Neural crest cell (in vitro differentiated cells): ENCODE measurements at places on chromosomes 4 and X.

- no peak for DNase-seq
These were observed 343.8 kb downstream of the ARHGAP24 start for GRCh38 chr4:85818700-85819099.

- no peak for DNase-seq
These were observed 21.4 kb upstream of the RASL11B start for GRCh38 chr4:52840531-52841370.

DNA sequence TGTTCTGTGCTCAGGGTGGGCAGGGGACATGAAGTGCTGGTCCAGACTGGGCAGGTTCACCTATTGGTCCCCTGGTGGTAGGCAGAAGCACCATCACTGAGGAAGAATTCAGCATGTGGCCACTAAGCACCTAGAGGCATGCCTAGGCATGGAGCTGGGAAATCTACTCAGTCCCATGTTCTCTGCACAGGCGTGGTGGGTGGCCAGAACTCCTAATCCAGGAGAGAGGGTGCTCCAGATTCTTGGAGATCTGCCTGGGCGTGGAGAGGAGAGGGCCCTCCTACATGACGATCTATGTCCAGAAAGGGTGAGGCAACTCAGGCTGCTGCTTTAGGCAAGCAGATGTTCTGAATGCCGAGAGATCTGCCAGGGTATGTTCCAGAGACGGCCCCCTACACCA lies 44.6 kb upstream of the MAGEC2 start:
- DNase-seq, result no peak

DNA sequence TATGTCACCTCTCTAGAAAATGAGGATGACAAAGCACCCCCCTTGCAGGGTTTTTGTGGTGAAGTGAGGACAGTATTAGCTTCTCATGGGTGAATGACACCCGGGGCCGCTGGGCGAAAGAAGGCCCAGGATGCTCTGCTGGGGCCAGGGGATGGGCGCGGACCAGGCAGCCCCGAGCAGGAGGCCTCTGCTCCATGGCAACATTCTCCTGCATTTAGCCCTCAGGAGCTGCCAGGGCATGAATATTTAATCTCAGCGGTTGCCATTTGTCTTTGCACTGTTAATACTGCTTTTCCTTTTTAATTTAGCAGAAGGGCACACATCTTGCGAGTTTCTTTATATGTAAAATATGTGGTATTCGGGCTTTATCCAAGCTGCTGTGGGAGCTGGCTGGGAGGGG lies 30.3 kb upstream of the PSAPL1 start:
- no peak for DNase-seq

GRCh38 chr4:76233967-76234678 lies 17.4 kb upstream of the FAM47E start:
- no peak for DNase-seq

DNA sequence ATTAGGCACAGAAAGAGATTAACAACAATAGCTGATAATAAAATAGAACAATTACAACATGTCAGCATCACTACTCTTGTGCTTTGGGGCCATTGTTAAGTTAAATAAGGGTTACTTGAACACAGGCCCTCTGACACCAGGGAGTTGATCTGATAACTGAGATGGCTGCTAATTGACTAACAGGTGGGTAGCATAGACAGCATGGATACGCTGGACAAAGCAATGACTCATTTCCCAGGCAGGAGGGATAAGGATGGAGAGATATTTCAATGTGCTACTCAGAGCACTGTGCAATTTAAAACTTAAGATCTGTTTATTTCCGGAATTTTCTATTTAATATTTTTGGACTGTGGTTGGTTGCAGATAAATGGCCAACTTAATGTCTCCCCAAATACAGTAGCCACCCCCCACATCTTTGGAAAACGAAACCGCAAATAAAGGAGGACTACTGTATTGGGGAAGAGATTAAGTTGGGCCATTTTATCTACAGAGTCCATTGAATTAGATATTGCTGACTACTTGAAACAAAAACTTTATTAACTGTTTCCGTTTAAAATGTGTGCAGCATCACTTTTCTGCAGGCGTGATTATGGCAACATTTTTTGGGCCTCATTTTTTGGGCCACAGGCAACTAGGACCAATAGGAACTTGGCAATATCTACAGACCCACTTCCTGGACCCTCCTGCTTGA lies 200.6 kb upstream of the KLF3 start:
- DNase-seq, result no peak

DNA sequence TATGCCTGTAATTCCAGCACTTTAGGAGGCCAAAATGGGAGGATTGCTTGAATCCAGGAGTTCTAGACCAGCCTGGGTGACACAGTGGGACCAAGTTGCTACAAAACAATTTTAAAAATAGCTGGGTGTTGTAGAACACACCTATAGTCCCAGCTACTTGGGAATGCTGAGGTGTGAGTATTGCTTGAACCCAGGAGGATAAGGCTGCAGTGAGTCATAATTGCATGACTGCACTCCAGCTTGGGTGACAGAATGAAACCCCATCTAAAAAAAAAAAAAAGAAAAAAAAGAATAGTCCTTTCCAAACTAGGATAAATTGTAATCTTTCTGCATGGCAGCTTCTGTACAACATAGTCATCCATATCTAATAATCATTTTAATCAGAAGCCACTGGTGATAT lies 270.1 kb upstream of the INTU start:
- no peak for DNase-seq

- no peak for DNase-seq
These were observed 44.4 kb upstream of the CDKN2AIP start for GRCh38 chr4:183400035-183400434.

DNA sequence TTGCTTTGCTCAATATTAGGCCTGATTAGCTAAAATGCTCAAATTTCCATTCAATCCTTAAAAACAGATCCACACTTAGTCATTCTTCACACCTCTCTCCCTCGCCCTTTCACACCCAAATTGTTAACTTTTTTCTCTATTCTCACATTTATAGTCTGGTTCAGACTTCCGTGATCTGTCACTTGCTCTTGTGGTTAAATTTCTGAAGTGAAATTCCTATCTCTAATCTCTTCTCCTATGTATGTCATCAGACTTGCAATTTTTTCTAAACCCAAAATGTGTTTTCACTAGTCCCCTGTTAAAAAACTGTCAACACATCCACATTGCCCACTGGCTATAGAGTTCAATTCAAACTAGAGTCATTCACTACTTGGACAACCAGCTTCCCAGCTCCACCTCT lies 63.2 kb downstream of the SNCA start:
- DNase-seq, result no peak

DNA sequence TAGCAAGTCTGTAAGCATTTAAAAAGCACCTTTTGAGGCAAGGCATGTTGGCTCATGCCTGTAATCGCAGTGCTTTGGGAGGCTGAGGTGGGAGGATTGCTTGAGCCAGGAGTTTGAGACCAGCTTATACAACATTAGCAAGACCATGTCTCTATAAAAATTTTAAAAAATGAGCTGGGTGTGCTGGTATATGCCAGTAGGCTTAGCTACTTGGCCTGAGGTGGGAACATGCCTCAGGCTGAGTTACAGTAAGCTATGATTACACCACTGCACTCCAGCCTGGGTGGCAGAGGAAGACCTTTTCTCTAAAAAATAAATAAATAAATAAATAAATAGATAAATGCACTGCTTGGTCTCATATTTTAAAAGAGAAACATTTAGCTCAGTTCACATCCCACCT lies 26.8 kb downstream of the BLTP1 start:
- no peak for DNase-seq

GRCh38 chrX:29477878-29478277 lies 737.5 kb upstream of the MAGEB2 start:
- no peak for DNase-seq

DNA sequence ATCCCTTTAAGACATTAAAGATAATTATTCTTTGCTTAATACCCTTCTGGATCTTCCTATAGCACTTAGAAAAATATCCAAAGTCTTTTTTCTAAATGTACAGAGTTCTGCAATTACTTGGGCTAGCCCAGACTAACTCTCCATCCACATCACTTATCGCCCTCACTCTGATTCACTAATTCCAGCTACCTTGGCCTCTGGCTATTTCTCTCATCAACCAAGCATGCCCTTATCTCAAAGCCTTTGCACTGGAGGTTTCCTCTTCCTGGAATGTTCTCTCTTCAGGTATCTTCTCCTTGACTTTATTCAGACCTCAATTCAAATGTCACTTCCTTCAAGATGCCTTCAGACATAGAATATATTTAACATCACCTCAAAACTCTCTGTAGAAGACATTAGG lies 345.1 kb upstream of the SMIM31 start:
- DNase-seq, result no peak

DNA sequence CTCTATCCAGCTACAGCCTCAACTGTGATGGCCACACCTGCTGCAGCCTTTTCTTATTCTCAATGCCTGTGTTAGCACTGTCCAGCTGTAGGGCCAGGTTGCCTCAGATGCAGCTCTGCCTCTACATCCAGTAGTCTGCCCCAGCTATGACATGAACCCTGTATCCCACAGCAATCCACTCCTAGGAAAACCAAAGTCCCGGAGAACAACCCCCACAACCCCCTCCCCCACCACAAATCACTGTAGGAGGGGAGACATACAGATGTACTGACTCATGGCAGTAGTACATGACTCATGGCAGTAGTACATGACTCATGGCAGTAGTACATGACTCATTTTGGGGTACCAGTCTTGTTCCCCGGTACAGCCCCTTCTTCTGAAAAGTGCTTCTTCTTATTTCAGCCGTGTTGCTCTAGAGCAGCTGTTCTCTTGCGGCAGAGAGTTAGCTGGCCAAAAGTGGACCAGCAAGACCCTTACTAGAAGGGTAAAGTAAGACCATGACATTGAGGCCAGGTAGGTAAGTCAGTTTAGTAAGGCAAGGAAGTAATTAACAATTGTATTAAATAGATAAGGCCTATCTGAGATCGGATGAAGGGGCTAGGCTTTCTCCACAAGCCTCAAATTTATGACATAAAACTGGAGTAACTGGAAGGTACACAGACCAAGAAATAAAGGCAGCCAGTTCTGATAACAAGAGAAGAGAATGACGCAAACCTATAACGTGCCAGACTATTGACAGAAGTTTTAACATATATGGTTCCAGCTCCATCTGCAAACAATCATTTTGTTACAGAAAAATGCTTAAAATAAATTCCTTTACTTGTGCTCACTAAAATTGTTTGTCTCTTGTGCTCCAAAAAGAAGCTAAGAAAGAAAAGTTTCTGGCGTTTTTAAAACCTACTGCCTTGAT lies 221.4 kb downstream of the TACR3 start:
- DNase-seq, result no peak

GRCh38 chr4:135319685-135320084 lies 1118.1 kb upstream of the PABPC4L start:
- no peak for DNase-seq

DNA sequence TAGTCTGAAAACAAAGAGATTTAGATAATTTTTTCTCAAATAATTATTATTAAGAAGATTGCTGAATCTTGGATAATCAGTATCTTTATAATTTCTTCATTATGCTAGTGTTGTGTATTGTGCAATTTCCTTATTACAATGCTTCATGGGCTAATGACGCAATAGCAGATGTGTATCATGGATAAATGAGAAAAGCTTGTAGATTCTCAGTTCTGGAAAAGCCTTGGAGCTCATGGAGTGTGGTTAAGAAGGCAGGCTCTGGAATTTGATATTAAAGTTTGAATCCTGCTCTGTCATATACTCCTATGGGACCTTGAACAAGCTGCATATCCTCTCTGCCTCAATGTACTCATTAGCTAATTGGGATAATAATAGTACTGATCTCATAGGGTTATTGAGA lies 18.9 kb upstream of the CXCL8 start:
- DNase-seq, result no peak

DNA sequence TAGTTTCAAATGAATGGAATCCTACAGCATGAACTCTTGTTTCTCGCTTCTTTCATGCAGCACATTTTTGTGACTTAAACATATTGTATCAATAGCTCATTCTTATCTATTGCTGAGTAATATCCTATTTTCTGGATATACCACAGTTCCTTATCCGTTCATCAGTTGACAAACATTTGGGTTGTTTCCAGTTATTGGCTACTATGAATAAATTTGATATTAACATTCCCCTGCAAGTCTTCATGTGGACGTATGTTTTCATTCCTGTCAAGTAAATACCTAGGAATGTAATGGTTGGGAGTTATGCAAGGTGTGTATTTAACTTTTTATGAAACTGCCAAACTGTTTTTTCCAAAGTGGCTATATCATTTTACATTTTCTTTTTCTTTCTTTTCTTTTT lies 114.0 kb upstream of the SH3RF1 start:
- no peak for DNase-seq

- no peak for DNase-seq
These were observed 76.7 kb downstream of the AFF1 start for GRCh38 chr4:87011340-87012034.

GRCh38 chr4:127959794-127960193 lies 5.2 kb downstream of the MFSD8 start:
- no peak for DNase-seq

DNA sequence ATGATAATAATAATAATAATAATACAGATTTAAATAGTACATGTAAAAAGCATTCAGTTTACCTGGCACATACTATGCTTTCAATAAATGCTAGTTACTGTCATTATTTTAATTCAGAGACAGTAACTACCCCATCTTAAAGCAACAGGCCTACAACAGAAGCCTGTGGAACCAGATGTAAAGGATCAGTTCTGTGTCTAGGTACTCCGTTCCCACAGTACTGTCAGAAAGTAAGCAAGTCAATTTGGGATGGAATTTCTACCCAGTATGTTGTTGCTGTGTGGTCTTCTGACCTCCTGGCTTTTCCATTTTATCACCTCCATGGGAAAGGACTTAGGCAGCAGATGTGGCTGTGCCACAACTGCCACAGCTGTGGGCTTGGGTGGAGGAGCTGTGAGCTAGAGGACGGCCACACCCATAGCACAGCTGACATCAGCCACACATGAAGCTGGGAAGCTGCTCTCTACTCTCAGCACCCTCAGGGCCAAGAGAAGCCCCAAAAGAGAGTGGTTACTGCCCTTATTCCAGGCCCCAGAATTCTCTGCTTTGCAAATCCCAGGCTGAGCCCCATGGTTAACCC lies 102.8 kb downstream of the CBR4 start:
- DNase-seq, result no peak

DNA sequence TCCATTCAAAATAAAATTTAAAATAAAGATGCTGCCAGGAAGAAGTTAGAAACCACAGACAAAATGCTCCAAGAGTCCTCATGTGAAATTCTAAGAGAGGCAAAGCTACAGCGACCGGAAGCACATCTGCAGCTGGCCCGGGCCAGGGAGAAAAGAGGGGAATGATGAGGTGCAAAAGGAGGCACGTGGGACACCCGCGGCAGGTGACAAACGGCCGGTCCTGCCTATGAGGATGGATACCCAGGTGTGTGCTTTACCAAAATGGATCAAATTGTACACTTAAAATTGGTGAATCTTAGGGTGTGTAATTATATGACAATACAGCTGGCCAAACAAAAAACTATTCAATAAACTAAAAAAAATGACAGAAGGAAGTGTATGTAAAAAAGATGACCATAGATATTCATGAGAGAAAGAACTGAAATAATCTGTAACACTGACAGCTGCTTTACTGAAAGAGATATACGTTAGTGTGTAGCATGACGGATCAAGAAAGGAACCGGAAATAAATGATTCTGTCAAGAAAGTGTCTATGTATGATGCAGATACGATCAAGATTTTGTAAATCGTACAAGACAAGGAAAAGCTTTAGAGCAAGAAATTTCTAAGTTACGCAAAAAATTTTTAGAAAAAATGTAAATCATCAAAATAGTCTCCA lies 29.5 kb downstream of the PPP2R3B start:
- DNase-seq, result no peak

GRCh38 chr4:1843852-1844251 lies 12.1 kb downstream of the LETM1 start:
- no peak for DNase-seq

- no peak for DNase-seq
These were observed 83.7 kb upstream of the ZCCHC13 start for GRCh38 chrX:74220277-74220676.
